ENCODE measurements at places on chromosomes 12 and 14.
A peak's percentile ranks its signal among the peaks of the same experiment; 100 is the strongest.

GRCh38 chr14:54564868-54565784, 1.8 kb upstream of the SAMD4A start:
- DNase-seq, result no peak

DNA sequence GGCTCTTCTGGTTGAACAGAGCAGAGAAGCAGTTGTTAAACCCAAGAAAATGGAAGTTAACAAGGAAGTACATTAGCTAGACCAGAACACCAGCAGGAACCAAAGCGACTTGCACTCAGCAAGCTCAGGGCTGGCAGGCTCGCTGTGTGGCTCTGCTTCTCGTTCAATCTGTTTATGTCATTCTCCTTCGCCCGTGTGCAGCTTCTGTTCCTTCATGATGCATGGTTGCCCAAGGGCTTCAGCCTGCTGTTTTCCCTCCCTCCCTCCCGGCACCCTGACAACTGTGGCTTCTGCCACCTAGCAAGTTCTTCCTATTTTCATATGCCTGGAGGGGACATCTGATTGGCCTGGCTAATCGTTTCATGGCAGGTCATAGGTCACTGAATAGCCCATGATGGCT, 25.3 kb downstream of the PIGH start:
- no peak for DNase-seq

DNA sequence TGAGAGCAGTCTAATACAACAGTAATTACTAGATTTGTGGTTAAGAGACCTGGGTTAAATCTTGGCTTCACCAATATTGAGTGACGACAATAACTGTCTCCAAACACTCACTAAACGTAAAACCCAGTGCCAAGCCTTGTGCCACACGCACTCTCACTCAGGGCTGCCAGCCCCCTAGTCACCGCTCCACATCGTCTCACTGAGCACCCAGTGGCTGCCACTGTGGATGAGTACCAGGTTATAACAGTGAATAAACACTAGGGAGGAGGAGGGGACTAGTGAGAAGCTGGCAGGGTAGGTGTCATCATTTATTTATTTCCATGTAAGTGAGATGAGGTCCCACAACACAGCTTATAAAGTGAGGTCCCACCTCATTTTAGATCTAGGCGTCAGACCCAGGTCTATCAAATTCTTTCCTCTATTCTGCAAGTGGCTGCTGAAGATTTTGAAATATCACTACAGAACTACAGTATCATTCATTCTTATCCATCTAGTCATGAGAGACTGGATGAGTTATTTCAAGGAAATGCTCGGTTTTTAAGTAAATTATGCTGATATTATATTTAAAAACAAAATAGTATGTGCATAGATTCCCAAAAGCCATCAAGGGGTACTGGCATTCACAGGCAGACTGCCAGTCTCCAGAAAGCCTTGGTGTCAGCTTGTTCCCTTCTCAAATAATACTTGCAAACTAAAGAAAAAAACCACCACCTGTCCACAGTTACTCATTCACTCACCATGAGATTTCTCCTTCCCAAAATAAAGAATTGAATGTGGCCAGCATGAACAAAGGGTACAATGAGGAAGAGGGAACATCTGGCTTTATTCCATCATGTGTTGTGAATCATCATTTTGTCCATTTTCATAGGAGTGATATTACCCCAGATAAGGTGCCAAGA, 84.0 kb downstream of the PTPN21 start:
- DNase-seq, result peak; percentile 4

DNA sequence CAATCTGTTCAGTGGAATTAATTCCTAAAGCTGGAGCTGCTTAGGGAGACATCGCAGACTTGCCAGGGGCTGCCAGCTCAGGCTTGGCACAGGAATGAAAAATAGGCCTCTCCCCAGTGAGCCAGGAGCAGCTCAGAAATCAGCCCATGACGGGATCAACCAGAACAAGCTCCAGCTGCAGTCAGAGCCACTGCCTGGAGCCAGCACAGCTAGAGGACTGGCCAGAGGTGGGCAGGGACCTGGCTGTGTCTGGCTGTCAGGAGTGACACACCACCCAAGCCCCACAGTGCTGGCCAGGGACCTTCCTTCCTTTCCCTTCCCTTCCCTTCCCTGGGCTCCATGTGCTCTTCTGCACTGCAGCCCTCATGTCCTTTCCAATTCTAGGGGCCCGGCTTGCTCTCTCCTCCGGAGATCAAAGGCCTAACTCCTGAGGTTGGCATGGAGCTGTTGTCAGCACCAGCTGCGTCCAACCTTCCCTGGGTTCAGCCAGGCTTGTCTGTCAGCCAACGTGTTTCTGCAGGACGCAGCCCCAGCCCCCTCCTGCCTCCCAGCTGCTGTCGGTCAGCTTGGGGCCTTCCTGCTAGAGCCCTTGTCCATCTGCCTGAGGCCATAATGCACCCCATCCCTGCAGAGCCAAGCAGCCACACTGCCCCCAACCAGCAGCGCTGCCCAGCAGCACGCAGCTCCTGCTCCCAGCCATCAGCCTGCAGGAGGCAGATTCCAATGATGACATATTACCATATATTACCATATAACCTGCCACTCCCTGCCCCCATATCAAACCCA, 149.3 kb downstream of the CALM1 start:
- DNase-seq, result no peak

- no peak for DNase-seq
Measured at GRCh38 chr12:77947746-77948145, 117.1 kb downstream of the NAV3 start.

DNA sequence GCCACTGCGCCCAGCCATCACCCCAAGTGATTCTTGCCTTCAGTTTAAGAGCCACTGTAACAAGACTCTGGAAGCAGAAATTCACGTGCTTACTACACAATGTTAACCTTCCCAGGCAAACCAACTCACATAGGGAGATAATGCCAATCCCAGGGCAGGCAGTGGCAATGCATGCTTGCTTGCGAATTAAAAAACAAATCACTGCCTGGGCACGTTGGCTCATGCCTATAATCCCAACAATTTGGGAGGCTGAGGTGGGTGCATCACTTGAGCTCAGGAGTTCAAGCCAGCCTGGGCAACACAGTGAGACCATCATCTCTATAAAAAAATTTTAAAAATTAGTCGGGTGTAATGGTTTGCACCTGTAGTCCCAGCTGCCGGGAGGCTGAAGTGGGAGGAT, 37.8 kb upstream of the P2RX4 start:
- no peak for DNase-seq

DNA sequence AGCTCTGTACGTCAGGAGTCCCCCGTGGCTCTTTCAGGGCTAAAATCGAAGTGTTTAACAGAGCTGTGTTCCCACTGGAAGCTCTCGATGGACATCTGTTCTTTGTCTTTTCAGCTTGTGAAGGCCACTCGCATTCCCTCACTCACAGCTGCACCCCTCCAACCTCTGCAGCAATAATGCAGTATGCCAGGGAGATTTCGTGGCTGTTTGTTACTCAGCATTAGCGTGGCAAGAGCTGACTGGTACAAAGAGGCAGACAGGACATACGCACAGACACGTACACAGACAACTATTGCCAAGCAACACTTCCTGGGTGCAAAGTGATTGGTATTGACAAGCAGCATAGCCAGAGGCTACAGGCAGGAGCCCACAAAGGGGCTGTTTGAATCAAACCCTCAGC, 11.8 kb upstream of the FBXO21 start:
- no peak for DNase-seq

GRCh38 chr12:14989790-14990189, 16.9 kb downstream of the PDE6H start:
- peak; percentile 57 for DNase-seq

- no peak for DNase-seq
Measured at GRCh38 chr14:20802341-20803084, at the start of gene RNASE1. RNASE1 (minus strand) TSS chr14:20802844; CDS start chr14:20802068, 776 bp downstream.

DNA sequence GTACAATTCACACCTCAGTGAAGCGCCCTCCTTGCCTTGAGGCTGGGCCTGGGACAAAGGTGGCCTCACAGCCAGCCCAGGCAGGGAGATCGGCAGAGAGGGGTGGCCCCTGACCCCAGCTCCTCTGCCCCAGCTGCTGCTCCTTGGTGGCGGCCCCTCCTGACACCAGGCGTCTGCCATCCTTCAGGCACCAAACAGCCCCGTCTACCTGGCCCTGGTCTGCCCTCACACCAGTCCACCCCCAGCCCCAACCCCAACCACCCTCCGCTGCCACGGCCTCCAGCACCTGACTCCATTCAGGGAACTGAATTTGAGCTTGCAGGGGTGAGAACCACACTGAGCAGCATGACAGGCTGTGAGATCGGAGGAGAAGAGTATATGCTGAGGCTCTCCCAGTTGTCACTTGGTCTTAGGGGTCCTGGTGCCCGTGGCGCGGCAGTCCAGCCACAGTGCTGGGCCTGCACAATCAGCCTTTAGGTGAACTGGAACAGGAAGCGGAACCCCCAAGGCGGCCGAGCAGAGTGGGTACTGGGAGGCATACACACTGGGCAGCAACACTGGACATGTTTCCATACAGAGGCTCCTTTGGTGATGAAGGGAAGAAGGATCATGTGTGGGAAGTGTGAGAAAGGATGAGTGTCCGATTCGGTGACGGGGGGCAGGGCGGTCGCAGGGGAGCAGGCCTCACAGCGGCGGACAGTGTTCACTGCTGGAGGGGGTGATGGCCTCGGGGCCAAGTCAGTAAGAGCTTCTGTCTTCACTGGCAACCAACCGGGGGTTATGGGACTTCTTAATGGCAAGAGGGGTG, 18.7 kb downstream of the ZFYVE21 start:
- no peak for DNase-seq

DNA sequence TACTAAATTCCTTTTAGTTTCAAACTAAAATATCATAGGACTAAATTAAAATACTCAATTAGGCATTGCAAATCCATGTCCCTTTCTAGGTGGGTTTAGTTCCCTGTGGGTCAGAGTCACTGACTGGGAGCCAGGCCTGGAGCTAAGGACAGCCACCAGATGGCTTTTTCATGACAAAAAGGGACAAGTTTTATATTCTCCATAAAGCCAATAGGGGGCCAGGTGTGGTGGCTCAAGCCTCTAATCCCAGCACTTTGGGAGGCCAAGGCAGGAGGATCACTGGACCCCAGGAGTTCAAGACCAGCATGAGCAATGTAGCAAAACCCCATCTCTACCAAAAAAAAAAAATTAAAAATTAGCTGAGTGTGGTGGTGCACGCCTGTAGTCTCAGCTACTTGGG, 35.4 kb upstream of the EIF5 start:
- no peak for DNase-seq

DNA sequence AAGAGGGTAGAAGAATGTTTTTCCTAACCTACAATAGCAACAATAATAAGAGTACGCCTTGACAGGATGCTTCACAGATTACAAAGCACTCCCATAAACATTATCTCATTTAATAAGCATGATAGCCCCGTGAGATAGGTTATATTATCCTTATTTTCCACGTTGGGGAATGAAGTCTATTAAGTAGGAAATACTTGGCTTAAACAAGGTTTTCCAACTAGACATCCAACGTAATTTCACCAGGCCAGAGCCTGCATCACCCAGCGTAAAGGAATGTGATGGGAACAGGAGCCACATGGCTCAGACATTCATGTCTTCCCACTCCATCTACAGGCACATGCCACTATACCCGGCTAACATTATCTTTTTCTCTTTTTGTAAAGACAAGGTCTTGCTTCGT, 223.4 kb upstream of the AMIGO2 start:
- DNase-seq, result no peak

- DNase-seq, result no peak
Measured at GRCh38 chr14:28780843-28781820, 14.5 kb downstream of the FOXG1 start.

- DNase-seq, result no peak
Measured at GRCh38 chr14:100035700-100036099, 29.5 kb upstream of the EVL start.

- DNase-seq, result no peak
Measured at GRCh38 chr14:84272290-84272721, 1257.6 kb upstream of the FLRT2 start.

DNA sequence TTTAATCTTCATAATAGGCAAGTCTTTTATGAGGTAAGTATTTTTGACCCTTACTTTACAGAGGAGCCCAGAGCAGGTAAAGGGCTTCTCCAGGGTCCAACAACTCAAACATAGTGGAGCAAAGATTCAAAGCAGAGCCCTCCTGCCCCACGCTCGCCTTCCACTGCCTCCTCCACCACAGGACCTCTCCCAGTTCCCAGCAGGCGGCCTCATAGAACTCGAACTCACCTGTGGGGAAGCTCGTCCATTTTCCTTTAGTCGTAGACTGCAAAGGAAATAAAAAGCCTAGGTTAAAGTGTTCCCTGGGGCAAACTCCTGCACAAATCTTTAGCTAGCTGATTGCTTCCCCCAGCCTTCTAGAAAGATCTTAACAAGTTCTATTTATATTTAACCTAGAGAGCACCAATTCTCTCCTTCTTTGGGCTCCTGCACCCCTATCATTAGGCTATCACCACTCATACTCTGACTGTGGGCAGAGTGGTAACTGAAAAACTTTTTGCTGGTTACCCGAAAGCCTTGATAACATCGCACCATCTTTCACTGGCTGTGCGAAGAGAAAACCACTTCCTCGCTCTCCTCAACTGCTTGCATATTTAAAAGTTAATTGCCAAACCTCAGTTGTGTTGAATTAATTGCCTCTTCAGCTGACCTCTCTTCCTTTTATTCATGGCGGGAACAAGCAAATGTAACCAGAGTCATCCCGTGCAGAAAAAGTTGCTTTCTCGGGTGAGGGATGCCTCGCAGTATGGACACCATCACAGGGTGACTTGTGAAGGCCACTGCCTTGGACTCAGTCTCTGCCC, 299.6 kb downstream of the DPF3 start:
- peak; percentile 23 for DNase-seq

GRCh38 chr12:44227616-44228015, 391.7 kb downstream of the TMEM117 start:
- DNase-seq, result no peak

- DNase-seq, result peak; percentile 65
Measured at GRCh38 chr12:65296508-65297265, 18.2 kb downstream of the MSRB3 start.

- no peak for DNase-seq
Measured at GRCh38 chr12:26823390-26823789, 9.6 kb downstream of the ITPR2 start.

DNA sequence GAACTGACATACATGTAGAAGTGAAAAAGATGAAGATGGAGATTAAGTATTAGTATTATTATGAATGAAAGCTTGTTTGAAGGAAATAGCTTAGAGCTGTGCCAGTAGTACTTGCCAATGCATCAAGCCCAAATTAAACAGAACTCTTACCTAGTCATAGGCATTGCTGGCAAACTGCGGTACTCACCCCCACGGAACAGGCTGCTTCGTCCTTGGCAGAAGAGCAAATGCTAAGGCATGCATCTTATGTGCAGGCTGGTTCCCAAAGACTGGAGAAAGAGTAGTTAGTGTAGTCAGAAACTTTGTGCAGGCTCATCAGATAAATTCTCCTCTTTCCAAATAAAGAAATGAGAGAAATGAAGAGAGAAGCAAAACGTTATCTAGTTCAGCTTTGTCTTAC, 134.8 kb downstream of the CCDC59 start:
- DNase-seq, result no peak

DNA sequence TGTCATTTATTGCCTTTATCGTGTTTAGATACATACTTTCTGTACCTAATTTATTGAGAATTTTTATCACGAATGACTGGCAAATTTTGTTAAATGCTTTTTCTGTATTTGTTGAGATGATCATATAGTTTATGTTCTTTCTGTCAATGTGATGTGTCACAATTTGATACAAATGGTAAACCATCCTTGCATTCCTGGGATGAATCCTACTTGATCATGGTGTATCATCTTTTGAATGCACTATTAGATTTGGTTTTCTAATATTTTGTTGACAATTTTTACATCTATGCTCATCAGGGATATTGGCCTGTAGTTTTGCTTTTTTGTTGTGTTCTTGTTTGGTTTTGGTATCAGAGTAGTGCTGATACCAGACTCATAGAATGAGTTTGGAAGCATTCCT, 185.1 kb downstream of the NUBPL start:
- no peak for DNase-seq

- DNase-seq, result no peak
Measured at GRCh38 chr12:25698772-25699171, 145.7 kb upstream of the LMNTD1 start.
